ENCODE measurements at places on chromosomes 5 and 9.

DNA sequence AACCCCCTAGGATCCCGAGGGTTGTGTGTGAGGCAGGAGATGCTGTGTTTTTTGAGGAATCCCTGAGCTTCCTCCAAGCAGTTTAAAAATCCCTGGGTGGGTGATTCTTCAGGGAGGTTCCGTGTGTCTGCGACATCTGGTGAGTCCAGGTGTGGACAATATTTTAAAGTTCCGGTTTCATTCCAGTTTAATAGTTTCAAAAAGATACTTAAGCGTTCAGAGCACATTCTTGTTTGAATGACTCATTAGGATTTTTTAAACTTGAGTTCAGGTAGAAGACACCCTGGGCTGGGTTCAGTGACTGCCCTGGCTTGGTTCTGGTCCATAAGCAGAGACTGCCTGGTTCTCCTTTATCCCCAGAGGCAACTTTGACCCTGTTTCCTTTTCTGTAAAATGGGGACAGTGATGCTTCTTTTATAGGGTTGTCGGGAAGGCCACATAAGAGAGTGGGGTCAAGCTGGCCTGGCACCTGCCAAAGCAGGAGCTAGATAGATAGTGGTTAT, 119.2 kb downstream of the RGS3 start:
- DNase-seq, result no peak

DNA sequence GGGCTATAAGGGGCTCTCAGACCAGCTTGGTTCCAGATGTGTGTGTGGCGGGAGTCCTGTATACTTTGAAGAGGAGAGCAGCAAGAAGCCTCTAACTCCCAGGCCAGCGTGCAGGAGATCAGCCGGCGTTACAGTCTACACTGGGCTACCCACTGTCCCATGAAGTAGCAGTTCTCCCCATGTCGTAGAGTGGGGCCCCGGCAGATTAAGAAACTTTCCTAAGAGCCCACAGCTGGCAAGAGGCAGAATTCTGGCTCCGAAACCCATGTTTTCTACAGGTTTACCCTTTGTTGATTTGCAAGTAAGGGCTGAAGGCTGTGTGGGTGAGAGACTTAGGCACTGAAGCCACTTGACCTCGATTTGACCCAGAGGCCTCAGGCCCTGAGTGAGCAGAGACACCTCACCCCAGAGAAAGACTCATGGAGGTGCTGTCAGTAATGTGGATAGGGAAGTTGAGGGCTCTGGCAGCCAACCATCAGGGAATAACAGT, 881 bp upstream of the B4GALT1 start:
- DNase-seq, result no peak

GRCh38 chr9:127503947-127504886, 52.9 kb downstream of the LRSAM1 start:
- DNase-seq, result peak; percentile 93

- no peak for DNase-seq
Observed at GRCh38 chr5:124395926-124396325, 350.5 kb downstream of the ZNF608 start.

GRCh38 chr9:76884823-76885222, 21.1 kb downstream of the PRUNE2 start:
- no peak for DNase-seq

GRCh38 chr5:154193283-154193682, 2.8 kb downstream of the GALNT10 start:
- no peak for DNase-seq

DNA sequence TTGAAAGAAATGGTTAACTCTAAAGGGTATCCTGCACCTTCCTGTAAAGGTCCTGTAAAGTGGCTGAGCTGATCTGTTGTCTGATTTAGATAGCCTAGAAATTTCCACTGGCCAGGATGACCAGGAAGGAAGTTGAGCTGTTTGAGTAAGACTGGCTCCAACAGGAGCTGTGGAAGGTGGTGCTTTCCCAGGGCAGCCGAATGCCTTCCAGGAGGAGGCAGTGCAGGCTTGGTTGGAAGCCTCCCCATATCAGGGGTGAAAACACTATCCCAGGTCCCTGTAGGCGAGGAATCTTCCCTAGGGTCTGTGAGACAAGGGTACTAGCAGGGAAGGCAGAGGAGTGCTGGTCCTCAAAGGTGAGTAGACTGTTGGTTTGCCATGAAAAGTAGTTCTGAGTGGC, 98.4 kb downstream of the LIX1 start:
- DNase-seq, result peak; percentile 31

- DNase-seq, result no peak
Observed at GRCh38 chr5:132504746-132505145, 14.2 kb upstream of the IRF1 start.

All from H7 (cell line).